CD4-positive, alpha-beta T cell treated with Interleukin-6 at 100 ng/mL for 8 hours (primary cell): ENCODE measurements at places on chromosomes 2 and 18.

DNA sequence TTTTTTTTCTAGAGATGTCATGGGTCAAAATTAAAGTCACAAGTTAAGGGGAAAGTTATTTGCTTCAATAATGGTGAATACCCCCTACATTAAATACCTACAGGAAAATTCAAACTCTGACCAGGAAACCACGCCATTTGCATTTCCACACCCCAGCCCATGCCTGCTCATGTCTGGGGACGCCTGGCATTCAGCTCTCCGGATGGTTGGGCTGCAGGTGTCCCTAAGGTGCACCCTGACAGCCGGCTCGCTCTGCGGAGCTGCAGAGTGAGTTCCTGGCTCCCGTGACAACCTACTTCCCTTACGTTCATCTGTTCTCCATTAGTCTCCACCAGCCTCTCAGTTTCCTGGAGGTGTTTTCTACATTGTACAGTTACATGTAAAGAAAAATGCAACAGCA lies 122.7 kb upstream of the RIOK3 start:
- no peak for DNase-seq

DNA sequence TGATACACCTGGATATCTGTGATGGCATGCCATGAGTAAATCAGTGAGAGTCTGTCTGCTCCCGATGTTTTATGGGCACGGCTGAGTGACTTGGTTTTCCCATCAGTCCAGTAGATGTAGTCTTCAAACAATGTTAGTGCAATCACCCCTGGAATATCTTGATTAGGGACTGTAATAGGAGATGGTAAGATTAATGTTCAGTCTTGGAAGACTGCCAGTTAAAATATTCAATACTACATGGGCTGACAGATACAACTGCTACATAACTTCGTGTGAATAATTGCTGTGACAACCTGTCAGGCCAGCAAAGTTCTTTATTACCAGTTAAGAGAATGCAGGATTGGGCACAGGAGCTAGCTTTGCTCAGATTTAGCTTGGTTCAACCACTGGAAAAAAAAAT lies 1673.3 kb downstream of the LRP1B start:
- DNase-seq = no peak

GRCh38 chr2:97967216-97967592 lies 28.5 kb downstream of the TMEM131 start:
- no peak for DNase-seq

DNA sequence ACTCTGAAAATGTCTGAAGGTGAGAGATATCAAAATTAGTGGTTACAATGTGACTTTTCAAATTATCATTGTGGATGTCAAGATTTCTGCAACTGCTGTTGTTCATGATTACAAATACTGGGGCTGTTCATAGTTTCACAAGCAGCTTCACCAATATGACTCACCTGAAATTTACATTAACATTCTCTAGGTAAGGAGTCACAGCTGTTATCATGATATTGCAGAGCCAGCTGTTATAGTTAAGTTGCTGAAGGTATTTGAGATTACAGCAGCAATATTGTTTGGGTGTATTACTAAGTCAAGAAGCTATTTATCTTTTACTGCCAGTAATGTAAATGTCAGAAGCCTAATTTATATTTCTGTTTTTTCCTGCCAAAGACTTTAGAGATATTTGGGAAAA lies 140.0 kb downstream of the MC4R start:
- no peak for DNase-seq

- DNase-seq = peak; percentile 16
Measured at GRCh38 chr2:38740851-38741731, 10.1 kb downstream of the SRSF7 start.
